ENCODE measurements at places on chromosomes 6 and 20.

DNA sequence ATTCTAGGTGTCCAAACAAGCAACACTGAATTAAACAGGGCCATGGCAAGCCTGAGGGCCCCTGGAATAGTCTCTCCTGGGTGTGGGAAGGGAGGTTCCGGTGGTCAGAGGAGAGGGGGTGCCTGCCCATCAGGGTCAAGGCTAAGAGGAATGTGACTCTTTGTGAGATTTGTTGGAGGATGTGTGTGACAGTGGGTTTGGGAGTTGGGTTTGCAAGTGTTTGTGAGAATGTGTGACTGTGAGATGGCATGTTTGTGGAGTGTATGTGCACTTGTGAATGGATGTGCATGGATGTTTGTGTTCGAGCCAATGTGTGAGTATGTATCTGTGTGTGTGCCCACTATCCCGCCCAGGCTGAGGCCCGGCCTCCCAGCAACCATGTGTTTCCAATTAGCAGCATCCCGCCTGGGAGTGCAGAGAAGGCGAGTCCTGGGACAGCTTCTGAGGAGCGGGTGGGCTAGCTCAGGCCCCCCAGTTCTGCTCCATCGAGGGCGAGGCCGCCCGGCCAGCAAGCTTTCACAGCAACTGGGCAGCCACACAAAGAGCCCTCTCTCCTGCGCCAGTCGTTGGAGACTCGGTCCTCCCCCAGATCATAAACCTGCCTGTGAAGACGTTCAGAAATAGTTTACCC lies 12.6 kb downstream of the FOXC1 start:
- DNase-seq, result no peak

- no peak for DNase-seq
These were observed 96.2 kb downstream of the TTLL2 start for GRCh38 chr6:167420858-167421766.

- no peak for DNase-seq
These were observed 400.1 kb downstream of the NKAIN2 start for GRCh38 chr6:124203812-124204167.

DNA sequence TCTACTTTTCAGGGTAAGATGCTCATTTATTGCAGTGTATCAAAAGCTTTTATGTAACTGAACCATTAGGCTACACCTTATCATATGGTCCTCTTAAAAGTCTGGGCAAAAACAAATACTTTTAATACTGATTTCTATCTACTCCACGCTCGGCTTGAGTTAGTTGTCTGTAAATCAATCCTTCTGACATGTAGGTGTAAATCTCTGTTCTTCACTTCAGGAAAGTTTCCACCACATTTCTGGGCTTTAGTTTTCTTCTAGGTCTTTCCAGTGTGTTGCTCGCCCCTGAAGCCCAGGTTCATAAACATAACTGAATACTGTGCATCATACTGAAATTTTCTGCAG lies 89.2 kb upstream of the RNF217 start:
- DNase-seq, result no peak

DNA sequence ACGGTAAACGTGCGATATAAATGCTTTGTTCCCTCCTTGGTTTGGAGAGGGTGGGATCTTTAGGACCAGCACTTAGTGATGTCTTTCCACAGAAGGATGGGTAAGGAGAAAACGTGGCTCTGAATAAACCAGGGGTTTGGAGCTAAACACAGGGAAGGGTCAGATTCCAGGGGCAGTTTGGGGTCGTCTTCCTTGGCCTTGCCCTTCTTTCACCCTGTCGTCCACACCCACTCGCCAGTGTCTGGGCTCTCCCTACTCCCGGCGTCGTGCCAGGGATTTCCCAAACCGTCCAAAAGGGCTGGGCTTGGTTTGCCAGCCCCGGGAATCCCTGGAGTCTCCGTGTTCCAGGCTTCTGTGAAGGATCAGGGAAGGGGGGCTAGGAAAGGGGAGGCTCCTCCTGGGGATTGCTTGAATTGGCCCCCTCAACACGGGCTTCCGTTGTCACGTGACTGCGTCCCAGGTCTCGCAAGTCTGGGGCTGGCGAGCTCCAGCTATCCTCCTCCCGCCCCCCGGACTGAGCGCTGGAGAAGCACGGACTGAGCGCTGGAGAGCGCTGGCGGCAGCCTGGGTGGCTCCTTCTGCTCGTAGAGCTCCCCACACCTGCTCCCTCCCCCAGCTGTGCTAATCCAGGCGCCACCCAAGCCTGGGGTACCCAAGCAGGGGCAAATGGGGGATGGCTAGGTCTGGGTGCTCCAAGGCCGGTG lies 9.4 kb upstream of the ARMC12 start:
- peak; percentile 70 for DNase-seq

DNA sequence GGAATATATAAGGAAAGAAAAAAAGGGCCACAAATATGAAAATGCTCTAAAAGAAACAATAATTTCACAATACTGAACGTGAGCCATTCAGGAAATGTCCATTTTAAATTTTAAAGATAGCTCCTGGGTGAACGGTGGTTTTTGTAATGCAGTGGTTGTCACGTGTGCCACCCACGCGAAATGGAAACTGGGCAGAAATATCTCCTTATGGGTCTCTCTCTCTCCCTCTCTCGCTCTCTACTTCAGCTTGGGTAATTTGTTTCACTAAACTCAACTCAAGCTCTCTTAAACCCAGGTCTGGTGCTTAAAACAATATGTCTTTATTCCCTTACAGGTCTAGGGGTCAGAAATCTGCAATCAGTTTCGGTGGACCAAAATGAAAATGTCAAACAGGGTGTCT lies 150.8 kb downstream of the OR2B2 start:
- DNase-seq, result no peak

GRCh38 chr6:10412461-10413261 lies 2.2 kb downstream of the TFAP2A start:
- DNase-seq, result no peak

- DNase-seq, result no peak
These were observed 60.9 kb downstream of the SNRNP48 start for GRCh38 chr6:7650878-7651277.

DNA sequence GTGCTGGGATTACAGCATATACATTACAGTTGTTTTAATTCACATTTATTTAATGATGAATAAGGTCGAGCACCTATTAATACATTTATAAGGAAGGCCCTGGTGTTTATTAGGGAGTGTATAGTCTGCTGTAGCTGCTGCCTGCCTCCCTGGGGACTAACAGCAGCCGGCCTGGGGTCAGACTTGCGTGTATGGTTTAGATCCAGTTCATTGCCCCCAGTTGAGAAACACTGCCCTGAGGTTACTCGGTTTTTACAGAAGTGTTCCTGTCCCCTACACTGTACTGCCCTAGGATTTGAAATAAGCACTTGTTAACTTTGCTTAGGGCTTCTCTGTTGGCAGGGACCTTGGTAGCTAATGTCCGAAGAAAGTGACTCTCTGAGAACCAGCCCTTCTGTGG lies 4.0 kb downstream of the TTPAL start:
- DNase-seq, result no peak

- DNase-seq, result no peak
These were observed 584 bp downstream of the MTCH1 start for GRCh38 chr6:36985417-36985807.

GRCh38 chr20:57503035-57503658 lies 21.8 kb downstream of the CTCFL start:
- no peak for DNase-seq

GRCh38 chr6:53793318-53794136 lies 1.3 kb upstream of the LRRC1 start:
- no peak for DNase-seq
